Activated T-helper 2 cell treated with anti-CD3 and anti-CD28 coated beads, Interferon-gamma antibody, Interleukin-2, Interleukin-4, amounts not matched to agents 10 μg/mL and 5 μg/mL and 100 μg/mL, durations not matched to agents 14 hours and 24 hours and 36 hours (primary cell): ENCODE measurements at places on chromosomes 16 and 17. TPM values are rescaled to one million over a fixed set of nuclear protein-coding genes. Genes with fewer than 3 reads are reported as not detected.
A peak's percentile ranks its signal among the peaks of the same experiment; 100 is the strongest.

PIK3R5 gene
- total RNA-seq = 46.8 and 47.7 TPM in 2 replicates

TPSG1 gene
- not detected in 2 replicates for total RNA-seq

GRCh38 chr17:44502598-44503146, 534 bp downstream of the GPATCH8 start:
- DNase-seq = no peak
- H3K4me3 ChIP-seq = peak overlapping the region; percentile 99
- H3K27ac ChIP-seq = peak overlapping the region; percentile 97
- peaks cover 19% of the 10 kb centered on the region for H3K4me1 ChIP-seq
- no peaks in the 10 kb centered on the region for H3K27me3 ChIP-seq
- peaks cover 9% of the 10 kb centered on the region for H3K36me3 ChIP-seq

DNA sequence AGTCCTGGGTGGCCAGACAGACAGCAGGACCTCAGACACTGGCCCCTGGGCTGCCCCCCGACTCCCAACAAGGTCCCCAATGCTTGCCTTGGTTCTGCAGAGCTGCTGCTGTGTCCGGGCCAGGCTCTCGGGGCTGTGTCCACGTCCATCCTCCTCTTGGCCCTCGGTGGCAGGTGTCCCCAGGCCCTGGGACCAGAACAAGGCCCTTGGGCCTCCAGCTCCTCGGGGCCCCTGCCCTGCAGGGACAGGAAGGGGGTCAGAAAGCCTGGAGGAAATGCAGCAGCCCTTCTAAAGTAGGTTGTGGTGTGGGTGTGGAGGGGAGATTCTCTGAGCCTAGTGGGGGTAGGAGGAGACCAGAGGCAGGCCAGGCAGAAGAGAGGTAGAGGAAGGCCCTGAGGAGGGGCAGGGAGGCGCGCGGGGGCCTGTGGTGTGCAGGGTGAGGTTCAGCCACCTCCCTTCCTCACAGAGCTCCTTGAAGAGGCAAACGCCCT, 2.5 kb upstream of the AXIN1 start:
- peaks cover 7% of the 10 kb centered on the region for H3K36me3 ChIP-seq
- no peak for DNase-seq
- no peak overlapping the region for H3K4me3 ChIP-seq
- peaks cover 12% of the 10 kb centered on the region for H3K4me1 ChIP-seq

GRCh38 chr17:19021622-19022083, 17.1 kb upstream of the FAM83G start:
- H3K27me3 ChIP-seq = no peaks in the 10 kb centered on the region
- H3K36me3 ChIP-seq = peaks cover 12% of the 10 kb centered on the region
- peaks cover 9% of the 10 kb centered on the region for H3K4me1 ChIP-seq
- H3K27ac ChIP-seq = no peak overlapping the region
- no peak overlapping the region for H3K4me3 ChIP-seq

- DNase-seq = no peak
- no peak overlapping the region for H3K4me3 ChIP-seq
- peaks cover 9% of the 10 kb centered on the region for H3K4me1 ChIP-seq
Observed at GRCh38 chr16:81869326-81869725, 90.2 kb downstream of the PLCG2 start.

DNA sequence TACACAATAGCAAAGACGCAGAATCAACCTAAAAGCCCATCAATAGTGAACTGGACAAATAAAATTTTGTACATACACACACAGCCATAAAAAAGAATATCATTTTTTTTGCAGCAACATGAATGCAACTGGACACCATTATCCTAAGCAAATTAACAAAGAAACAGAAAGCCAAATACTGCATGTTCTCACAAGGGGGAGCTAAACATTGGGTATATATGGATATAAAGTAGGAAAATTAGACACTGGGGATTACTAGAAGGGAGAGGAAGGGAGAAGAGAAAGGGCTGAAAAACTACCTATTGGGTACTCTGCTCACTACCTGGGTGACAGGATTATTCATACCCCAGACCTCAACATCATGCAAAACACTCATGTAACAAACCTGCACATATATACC, 28.2 kb downstream of the ADAMTS18 start:
- no peaks in the 10 kb centered on the region for H3K36me3 ChIP-seq
- peaks cover 17% of the 10 kb centered on the region for H3K27me3 ChIP-seq
- H3K27ac ChIP-seq = no peak overlapping the region
- no peak for DNase-seq
- peaks cover 3% of the 10 kb centered on the region for H3K4me1 ChIP-seq
- no peak overlapping the region for H3K4me3 ChIP-seq

DNA sequence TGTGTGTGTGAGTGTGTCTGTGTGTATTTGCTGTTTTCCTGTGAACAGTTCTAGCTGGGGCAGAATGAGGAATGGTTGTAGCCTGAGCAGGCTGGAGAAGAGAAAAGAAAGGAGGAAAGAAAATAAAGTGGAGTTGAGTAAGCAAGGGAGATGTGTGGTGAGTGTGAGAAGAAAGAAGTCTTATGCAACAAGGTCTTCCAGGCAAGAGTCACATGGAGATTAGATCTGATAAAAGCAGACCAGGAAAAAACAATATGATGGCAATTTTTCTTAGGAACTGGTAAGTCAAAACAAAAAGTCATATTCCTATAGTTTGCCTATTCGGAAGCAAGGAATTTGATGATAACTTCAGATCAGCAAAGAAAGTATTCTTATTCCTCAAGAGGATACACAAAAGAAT, 125.0 kb downstream of the HS3ST3A1 start:
- H3K27me3 ChIP-seq = no peaks in the 10 kb centered on the region
- H3K27ac ChIP-seq = no peak overlapping the region
- DNase-seq = no peak
- no peaks in the 10 kb centered on the region for H3K4me1 ChIP-seq
- no peaks in the 10 kb centered on the region for H3K36me3 ChIP-seq
